ENCODE measurements at places on chromosomes 6 and 20.

- no peak for DNase-seq
These were observed 94.7 kb downstream of the TMEM170B start for GRCh38 chr6:11632231-11632630.

GRCh38 chr6:48670546-48670945 is 559.5 kb upstream of the PTCHD4 start:
- DNase-seq, result no peak

GRCh38 chr6:83867527-83868161 is 8.2 kb downstream of the CYB5R4 start:
- DNase-seq, result no peak

GRCh38 chr6:3913077-3913957 is 64.1 kb downstream of the FAM50B start:
- no peak for DNase-seq

DNA sequence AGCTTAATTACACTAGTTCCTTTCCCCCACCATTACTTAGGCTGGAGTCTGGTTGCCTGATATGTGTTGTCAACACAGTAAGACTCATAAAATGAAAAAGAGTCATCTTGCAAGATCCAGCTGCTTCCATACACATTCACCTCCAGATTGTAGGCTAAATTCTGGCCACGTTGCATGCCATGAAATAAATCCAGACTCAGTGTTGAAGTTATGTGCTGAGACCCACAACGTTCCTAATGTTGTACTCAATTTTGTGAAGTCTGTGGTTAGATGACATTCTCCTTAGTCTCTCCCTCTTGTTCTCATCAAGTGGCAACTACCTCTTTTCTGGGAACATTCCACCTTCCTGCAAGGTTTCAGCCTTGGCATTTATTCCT is 212.3 kb downstream of the LMBRD1 start:
- no peak for DNase-seq

Data from G401 (cell line).